Esophagus muscularis mucosa (tissue), 4 donors: ENCODE measurements at places on chromosomes 2 and 18.

GRCh38 chr18:24396082-24396633 is 1.5 kb downstream of the OSBPL1A start:
- H3K4me3 ChIP-seq: no peak overlapping the region
- no peak for DNase-seq
- no peaks in the 10 kb centered on the region for H3K27me3 ChIP-seq
- H3K36me3 ChIP-seq: no peaks in the 10 kb centered on the region

GRCh38 chr2:29405707-29406106 is 290.5 kb downstream of the CLIP4 start:
- no peak overlapping the region for H3K4me3 ChIP-seq
- no peaks in the 10 kb centered on the region for H3K4me1 ChIP-seq
- no peak for DNase-seq
- H3K27ac ChIP-seq: no peak overlapping the region

DNA sequence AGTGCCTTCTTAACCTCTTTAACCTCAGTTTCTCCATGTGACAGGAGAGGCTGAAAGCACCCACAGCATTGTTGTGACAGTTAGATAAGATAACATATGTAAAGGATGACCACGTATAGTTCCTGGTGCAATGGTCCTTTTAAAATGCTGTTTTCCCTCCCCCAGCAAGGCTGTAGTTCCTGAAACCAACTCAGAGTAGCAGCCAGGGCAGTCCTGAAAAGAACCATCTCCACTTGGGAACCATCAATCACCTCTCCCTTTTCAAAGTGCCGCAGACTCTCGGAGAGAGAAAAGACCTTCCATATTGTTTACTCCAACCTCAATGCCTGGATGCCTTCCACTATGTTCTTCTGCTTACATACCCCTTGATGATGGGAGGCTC is 158.8 kb downstream of the DDX1 start:
- H3K27ac ChIP-seq: no peak overlapping the region
- H3K4me1 ChIP-seq: peaks cover 60% of the 10 kb centered on the region

- H3K4me1 ChIP-seq: no peaks in the 10 kb centered on the region
- H3K27me3 ChIP-seq: no peaks in the 10 kb centered on the region
- no peaks in the 10 kb centered on the region for H3K36me3 ChIP-seq
- no peak for DNase-seq
- no peak overlapping the region for H3K4me3 ChIP-seq
These were observed 468.1 kb upstream of the FANCL start for GRCh38 chr2:58709274-58709673.

DNA sequence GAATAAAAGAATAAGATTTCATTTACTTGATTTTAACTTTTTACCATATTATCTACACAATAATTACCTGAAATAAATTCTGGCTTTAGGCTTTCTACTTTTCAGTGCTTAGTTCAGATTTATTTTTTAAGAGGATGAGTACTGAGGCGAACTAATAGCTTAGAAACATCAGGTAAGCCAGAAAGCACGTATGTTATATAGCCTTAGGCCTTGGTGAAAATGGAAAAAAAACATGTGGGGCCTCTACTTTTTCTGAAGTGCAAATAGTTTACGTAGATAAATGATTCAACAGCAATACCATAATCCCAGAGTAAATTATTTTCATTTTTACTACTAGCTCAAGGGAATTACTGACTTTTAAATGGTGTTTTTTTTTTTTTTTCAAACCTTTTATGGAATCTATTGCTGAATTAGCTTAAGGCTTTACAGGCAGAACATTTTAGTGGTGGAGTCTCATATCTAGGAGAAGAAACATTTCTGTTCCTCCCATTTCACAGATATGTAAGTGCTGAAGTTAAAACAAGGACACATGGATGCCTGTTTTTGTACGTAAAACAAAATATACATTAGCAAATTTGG is 6.2 kb downstream of the CPS1 start:
- no peaks in the 10 kb centered on the region for H3K4me1 ChIP-seq
- DNase-seq: no peak
- no peak overlapping the region for H3K27ac ChIP-seq
- no peak overlapping the region for H3K4me3 ChIP-seq

GRCh38 chr2:148132412-148132811 is 111.5 kb downstream of the MBD5 start:
- H3K27me3 ChIP-seq: no peaks in the 10 kb centered on the region
- H3K36me3 ChIP-seq: no peaks in the 10 kb centered on the region
- no peak overlapping the region for H3K4me3 ChIP-seq
- H3K27ac ChIP-seq: no peak overlapping the region
- H3K4me1 ChIP-seq: peaks cover 36% of the 10 kb centered on the region
- DNase-seq: no peak
